ENCODE measurements at places on chromosomes 3 and 15. TPM values are rescaled to one million over a fixed set of nuclear protein-coding genes. Genes with fewer than 3 reads are reported as not detected.

DNA sequence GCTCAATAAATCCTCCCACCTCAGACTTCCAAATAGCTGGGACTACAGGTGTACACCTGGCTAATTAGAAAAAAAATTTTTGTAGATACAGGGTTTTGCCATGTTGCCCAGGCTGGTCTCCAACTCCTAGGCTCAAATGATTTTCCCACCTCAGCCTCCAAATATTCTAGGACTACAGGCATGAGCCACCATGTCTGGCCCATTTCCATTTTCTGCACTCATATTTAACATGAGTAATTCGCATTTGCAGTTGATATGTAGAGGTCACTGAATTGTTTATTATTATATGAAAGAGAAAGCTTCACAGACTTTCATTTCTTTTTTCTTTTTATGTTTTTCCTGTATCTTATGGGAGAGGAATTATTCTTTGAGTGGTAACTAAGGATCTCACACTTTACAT is 492.7 kb downstream of the CNTN3 start:
- DNase-seq = no peak

DNA sequence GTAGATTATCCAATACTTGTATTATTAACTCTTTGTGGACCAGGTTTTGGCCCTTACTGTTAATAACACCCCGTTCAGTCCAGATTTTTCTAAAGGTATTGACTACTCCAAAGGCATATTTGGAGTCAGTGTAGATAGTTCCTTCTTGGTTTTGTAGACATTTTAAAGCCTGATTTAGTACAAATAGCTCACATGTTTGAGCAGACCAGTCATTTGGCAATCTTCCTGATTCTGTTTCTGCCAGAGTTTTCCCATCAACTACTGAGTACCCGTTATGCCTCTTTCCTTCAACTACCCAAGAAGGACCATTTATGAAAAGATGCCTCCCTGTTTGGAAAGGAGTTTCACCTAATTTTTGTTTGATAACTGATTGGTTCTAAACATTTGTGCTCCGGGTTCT is 82.0 kb downstream of the CHCHD4 start:
- no peak for DNase-seq

- DNase-seq = no peak
These were observed 9.1 kb downstream of the ABHD5 start for GRCh38 chr3:43699864-43700263.

DNA sequence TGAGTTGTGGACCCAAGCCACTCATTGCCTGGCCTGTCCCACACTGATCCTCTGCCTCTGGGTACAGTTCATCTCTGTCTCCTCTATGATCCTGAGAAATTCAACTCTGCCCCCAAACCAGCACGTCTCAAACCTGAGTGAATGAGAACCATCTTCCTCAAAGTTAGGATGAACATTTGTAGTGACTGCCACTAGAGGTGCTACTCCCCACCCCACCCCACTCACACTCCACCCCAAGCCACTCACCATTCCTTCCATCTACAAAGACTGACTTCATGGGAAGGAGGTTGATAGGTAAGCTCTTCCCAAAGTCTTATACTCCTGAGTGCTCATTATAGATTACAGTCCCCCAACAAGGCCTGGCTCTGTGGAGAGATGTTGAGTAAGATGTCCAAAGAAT is 43.8 kb downstream of the NEK10 start:
- no peak for DNase-seq

GRCh38 chr15:67248011-67248505 is 6.4 kb downstream of the AAGAB start:
- no peak for DNase-seq

GRCh38 chr15:80942746-80943565 is 46.7 kb downstream of the MESD start:
- peak; percentile 62 for DNase-seq

DNA sequence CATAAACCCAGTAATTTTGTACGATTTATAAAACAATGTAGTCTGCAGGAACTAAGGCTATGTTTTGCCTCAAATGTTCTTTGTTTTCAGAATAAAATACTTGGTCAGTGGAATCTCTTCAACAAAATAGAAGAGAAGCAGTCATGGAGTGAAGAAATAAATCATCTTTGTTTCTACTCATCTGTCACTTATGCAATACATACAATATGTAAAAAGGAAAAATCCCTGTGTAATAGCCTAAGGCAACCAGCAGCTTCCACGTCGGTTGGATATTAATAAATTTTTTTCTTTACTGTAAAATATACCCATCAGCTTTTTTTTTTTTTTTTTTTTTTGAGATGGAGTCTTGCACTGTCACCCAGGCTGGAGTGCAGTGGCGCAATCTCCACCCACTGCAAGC is 5.2 kb upstream of the WDR5B start:
- no peak for DNase-seq

PLIN1 gene
- total RNA-seq = 3.6 TPM

GRCh38 chr3:13215940-13216546 is 142.8 kb upstream of the IQSEC1 start:
- no peak for DNase-seq

DNA sequence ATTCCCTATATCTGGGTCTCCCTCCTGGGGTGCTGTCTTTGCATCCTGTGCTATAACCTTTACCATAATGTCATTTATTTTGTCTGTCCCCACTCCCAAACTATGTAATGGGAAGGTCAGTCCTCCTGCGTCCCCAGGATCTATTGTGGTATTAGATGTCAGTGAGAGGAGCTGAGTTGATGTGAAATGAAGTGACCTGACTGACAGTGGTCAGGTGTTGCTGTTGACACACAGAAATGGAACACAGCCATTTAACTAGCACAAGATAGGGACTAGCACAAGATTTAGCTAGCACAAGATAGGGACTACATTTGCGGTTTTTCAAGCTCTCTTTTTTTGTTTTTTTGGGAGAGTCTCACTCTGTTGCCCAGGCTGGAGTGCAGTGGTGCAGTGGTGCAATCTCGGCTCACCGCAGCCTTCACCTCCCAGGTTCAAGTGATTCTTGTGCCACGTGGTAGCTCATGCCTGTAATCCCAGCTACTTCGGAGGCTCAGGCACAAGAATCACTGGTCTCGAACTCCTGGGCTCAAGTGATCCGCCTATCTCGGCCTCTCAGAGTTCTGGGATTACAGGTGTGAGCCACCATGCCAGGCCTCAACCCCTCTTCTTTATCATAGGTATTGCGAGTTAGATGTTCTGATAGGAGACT is 5.2 kb downstream of the NGRN start:
- no peak for DNase-seq

GRCh38 chr3:111539351-111540331 is 2.4 kb upstream of the CD96 start:
- peak; percentile 27 for DNase-seq

RASA2 gene
- 7.8 TPM for total RNA-seq

PLSCR2 gene
- 0.51 TPM for total RNA-seq

GRCh38 chr3:146222204-146223046 is 28.5 kb downstream of the PLSCR4 start:
- no peak for DNase-seq

C2CD4B gene
- 3.2 TPM for total RNA-seq

DNA sequence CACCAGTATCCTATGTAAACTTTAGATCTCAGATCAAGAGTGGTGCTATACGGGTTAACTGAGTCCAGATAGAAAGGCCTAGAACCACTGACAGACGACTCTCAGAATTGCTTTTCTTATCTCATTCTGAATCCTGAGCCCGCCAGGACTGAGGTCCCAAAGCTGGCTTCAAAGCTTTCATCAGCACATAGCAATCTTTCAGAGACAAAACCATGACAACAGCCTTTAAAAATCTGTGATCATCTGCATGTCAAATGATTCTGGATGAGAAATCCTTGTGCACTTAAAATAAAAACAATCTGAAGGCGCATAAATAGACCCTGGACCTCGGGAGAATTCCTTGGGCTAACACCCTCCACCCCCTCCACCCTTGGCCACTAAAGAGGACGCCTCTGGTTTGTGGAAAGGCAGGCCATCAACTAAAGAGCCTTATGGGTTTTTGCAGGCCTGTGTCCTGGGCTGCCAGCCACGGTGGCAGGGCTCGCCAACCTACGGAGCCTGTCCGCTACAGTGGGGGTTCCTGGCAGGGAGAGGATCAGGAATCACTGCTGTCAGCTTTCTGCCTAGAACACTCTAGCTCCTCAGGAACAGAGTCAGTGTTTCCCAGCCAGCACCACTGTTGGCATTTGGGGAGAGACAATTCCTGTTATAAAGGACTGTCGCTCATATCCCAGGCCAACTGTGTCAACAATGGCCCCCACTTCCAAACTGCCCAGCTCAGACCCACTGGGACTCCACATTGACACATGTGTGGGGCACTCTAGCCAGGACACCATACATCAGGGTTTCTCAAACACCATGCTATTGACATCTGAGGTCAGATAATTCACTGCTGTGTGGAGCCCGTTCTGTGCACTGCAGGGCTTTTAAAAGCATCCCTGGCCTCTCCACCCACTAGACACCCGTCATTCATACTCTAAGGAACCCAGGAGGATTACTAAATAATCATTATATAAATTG is 20.2 kb downstream of the TLE3 start:
- DNase-seq = no peak
